Right ventricle myocardium inferior (tissue), 1 donor: ENCODE measurements at places on chromosomes 16 and 17. TPM values are rescaled to one million over a fixed set of nuclear protein-coding genes. Genes with fewer than 3 reads are reported as not detected.
A peak's percentile ranks its signal among the peaks of the same experiment; 100 is the strongest.

- no peak for DNase-seq
These were observed 798 bp downstream of the CLDN9 start for GRCh38 chr16:3013491-3013951.

The GPRC5C gene
- total RNA-seq = 37.2 TPM

The PYY gene
- total RNA-seq = not detected

The UMOD gene
- not detected for total RNA-seq

The TRPV3 gene
- 0.84 TPM for total RNA-seq

- DNase-seq = no peak
These were observed 9.8 kb downstream of the CMTM3 start for GRCh38 chr16:66614161-66614802.

- peak; percentile 92 for DNase-seq
These were observed 158.4 kb upstream of the FAM20A start for GRCh38 chr17:68759343-68760140.

DNA sequence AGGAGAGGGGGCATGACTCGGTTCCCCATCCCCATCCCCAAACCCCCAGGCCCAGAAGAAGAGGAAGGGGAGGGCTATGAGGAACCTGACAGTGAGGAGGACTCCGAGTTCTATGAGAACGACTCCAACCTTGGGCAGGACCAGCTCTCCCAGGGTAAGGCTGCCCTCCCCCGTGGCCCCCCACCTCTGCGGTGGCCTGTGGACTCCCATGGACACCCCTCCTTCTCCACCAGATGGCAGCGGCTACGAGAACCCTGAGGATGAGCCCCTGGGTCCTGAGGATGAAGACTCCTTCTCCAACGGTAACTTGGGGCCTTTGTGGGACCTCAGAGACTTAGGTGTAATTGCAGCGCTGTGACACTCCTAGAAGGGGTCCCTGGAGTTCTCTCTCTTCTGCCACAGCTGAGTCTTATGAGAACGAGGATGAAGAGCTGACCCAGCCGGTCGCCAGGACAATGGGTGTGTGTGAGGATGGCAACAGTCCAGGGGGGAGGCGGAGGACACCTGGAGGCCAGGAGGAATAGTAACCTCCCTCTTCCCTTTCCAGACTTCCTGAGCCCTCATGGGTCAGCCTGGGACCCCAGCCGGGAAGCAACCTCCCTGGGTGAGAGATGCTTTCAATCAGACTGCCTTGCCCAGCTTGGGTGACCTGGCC lies 5.6 kb downstream of the CD19 start:
- no peak for DNase-seq

- DNase-seq = no peak
These were observed 6.4 kb upstream of the RAB40C start for GRCh38 chr16:583470-583814.

- DNase-seq = peak; percentile 31
These were observed 4.8 kb upstream of the ITGA3 start for GRCh38 chr17:50051082-50051576.

- DNase-seq = no peak
These were observed 116.4 kb downstream of the NPIPB5 start for GRCh38 chr16:22627043-22627442.

DNA sequence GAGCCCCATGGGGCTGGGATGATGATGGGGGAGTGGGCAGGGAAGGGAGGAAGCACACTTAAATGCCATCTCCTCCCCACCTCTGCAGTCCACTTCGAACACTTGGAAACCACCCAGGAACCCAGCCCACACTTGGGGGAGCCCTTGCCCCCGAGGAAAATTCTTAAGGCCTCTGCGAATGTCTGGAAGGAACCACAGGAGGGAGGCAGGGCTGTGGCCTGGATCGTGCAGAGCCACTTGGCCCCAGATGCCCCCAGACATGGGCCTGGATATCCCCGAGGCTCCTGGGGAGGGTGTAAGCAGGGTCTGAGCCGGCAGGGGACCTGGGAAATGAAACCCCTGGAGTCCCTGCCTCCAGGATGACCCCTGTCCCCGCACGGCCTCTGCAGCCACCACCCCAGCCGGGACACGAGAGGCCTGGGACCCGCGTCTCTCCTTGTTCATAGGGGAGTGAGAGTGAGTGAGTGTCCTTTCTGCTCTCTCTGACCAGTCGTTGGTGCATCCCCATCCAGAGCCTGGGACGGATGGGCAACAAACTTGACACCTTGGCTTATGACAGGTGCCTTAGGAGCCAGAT lies 11.8 kb upstream of the MTSS2 start:
- no peak for DNase-seq

GRCh38 chr17:51590071-51590656 lies 329.8 kb downstream of the UTP18 start:
- DNase-seq = no peak

The ZNRF1 gene
- 27.2 TPM for total RNA-seq

The TLCD3B gene
- total RNA-seq = not detected

The VMO1 gene
- total RNA-seq = 0.70 TPM

DNA sequence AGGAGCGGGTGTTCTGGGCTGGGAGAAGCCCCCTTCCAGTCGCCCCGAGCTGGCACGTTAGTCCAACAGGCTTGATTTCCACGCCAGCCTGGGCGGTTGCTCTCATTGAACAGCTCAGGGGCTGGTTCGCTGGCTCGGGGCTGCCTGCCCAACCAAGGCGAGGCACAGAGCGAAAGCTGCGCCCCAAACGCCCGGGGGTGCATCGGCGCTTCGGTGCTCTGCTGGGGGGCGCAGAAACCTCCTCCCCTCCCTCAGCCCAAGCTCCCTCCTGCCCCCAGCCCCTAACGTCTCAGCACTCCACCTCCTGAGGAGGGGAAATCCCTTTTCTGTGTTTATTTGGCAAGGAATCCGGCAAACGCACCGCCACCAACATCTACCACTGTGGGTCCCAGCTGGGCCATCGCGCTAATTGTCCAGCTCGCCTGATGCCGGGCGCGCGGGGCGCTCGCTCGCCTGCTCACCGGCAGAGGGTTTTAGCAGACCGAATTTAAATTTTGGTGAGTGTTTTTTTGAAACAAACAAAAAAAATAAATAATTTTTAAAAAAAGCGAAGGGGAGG lies 29.5 kb upstream of the RBFOX1 start:
- peak; percentile 69 for DNase-seq
